Sigmoid colon (tissue), 7 donors: ENCODE measurements at places on chromosomes 13 and 19. TPM values are rescaled to one million over a fixed set of nuclear protein-coding genes. Genes with fewer than 3 reads are reported as not detected.
A peak's percentile ranks its signal among the peaks of the same experiment; 100 is the strongest.

DNA sequence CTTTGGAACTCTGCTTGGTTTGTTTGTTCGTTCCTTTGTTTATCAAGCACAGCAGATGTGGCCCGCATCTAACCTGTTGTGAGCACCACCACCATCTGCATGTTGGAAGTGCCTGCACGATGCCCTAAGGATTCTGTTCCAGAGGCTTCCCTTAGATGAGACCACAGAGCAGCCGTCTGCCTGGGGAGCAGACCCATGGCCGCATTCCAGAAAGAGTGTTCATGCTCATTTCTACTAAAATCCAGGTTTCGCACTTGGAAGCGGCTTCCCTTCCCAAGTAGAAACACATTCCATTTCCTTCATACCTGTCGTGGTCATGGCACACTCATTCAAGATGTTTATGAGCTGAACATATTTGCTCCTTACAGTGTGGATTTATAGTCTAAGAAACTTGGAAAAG lies 27.2 kb downstream of the COL4A2 start:
- peak; percentile 69 for DNase-seq

GRCh38 chr13:36090592-36090991 lies 40.6 kb downstream of the DCLK1 start:
- no peak for DNase-seq

DNA sequence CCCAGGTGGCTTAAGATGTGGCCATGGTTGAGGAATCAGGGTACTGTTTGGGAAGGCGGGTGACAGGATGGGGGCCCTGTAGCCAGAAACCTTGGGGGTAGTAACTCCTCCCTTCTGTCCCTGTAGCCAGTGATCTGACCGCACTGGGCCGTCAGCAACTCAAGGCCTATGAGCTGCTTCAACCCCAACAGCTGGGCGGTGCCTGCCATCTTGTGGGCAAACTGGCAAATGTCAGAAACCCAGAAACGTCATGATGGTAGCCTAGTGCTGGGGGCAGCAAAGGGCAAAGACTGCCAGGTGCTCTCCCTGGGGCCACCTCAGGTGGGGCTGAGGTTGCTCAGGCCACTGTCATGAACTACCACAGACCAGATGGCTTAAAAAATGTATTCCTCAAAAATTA lies 3.5 kb downstream of the COPE start:
- no peak for DNase-seq

DNA sequence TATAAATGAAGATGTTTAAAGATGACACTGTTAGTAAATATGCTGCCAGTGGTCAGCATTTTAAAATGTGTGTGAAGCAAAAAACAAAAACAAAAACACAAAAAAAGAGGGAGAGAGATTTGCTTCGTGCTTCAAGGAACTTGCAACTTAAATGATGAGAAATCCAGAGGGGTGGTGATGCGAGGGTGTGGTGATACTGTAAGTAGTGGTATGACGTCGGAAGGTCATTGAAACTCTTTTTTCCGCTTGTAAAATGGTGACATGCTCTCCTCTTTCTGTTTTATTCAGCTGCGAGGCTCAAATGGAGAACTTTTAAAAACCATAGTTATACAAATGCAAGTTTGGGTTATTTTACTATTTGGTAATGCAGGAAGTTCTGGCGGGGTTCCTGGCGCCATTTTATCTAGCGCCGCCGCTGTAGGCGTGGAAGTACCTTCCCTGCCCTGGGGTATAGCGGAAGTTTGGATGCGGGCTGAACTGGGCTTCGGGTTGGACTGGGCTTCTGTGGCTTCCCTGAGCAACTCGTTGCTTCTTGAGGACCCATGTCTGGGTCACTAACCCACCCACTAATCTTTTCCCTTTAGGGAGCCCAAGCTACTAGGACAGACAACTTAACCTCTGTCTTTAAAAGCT lies 34.8 kb downstream of the DGKH start:
- no peak for DNase-seq

PRR12 gene
- total RNA-seq = 16.1 TPM

CEBPG gene
- total RNA-seq = 22.5 TPM
